ENCODE measurements at places on chromosomes 12 and 14.

- DNase-seq, result no peak
Measured at GRCh38 chr12:55072083-55072482, 52.3 kb downstream of the NEUROD4 start.

DNA sequence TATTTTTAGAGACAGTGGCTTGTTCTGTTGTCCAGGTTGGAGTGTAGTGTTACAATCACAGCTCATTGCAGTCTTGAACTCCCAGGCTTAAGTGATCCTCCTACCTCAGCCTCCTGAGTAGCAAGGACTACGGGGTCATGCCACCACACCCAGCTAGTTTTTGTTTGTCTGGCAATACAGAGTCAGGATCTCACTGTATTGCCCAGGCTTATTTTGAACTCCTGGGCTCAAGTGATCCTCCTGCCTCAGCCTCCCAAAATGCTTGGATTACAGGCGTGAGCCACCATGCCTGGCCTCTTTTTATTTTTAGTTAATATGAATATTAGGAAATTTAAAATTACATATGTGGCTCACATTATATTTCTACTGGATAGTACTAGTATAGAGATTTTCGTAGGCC lies 28.9 kb downstream of the PPTC7 start:
- no peak for DNase-seq

DNA sequence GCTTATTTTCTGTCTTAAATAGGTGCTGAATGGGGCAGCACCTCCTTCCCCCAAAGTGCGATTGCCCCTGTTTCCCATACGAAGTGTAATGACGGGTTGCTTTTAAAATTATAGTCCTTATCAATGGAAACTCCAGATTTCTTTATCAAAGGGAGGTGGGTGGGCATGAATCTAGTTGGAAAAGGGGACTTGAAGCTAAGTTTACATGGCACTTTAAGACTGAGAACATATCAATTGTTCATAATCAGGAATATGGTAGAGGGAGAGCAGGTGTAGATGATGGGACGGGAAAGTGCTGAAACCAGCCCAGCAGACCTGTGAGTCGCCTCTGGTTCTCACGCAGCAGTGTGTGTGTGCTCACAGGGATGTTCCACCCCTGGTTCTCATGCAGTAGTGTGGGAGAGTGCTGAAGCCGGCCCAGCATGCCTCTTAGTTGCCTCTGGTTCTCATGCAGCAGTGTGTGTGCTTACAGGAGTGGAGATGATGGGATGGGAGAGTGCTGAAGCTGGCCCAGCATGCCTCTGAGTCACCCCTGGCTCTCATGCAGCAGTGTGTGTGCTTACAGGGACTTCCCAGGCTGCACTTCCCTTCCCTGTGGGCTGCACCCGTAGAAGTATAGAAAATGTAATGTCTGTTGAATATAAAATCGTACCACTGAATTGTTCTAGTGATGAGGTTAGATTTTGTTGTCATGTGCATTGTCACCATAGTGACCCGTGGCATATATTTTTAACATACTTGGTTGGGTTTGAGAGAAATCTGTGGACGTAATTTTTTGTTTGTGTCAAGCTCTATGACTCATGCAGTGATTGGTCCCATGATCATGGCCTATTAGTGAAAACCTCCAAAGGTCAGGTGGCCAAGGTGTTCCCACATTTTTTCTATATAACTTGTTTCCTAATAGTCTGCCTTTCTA lies 51.6 kb downstream of the GPATCH2L start:
- peak; percentile 72 for DNase-seq

GRCh38 chr14:102551995-102552705 lies 40.3 kb upstream of the RCOR1 start:
- DNase-seq, result peak; percentile 57

Measured in RCC 7860 (cell line).